GM04504 (cell line): ENCODE measurements at places on chromosomes 4 and X.
A peak's percentile ranks its signal among the peaks of the same experiment; 100 is the strongest.

DNA sequence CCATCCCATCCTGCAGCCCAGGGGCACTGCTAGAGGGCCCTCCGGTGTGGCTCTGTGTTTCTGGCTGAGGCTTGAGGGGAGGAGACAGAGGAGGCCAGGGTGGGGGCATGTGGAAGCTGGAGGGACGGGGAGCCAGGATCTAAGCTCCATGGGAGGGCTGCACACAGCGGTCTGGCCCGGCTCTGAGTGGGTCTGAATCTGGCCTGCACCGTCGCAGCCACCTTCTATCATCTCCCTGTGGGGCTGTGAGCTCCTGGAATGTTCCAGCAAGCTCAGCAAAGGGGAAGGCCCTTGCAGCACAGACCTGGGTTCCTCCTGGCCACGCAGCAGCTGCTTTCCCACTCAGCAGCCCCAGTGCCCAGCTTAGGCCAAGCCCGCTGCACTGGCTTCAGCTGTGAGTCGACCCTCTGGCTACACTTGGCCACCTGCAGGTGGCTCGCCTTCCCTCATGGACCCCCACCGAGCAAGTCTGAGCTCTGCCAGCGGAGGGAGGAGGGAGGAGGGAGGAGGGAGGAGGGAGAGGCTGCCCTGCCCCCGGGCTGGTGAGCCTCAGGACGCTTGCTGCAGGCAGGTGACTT is 5.3 kb downstream of the NKX1-1 start:
- DNase-seq, result no peak

- no peak for DNase-seq
Measured at GRCh38 chr4:110780538-110780937, 157.7 kb upstream of the PITX2 start.

GRCh38 chr4:169627307-169627706 is 6.9 kb downstream of the CLCN3 start:
- DNase-seq, result no peak

- DNase-seq, result no peak
Measured at GRCh38 chrX:141669689-141670088, 28.9 kb downstream of the SPANXD start.

- DNase-seq, result no peak
Measured at GRCh38 chr4:185263419-185263818, 54.0 kb downstream of the SNX25 start.

DNA sequence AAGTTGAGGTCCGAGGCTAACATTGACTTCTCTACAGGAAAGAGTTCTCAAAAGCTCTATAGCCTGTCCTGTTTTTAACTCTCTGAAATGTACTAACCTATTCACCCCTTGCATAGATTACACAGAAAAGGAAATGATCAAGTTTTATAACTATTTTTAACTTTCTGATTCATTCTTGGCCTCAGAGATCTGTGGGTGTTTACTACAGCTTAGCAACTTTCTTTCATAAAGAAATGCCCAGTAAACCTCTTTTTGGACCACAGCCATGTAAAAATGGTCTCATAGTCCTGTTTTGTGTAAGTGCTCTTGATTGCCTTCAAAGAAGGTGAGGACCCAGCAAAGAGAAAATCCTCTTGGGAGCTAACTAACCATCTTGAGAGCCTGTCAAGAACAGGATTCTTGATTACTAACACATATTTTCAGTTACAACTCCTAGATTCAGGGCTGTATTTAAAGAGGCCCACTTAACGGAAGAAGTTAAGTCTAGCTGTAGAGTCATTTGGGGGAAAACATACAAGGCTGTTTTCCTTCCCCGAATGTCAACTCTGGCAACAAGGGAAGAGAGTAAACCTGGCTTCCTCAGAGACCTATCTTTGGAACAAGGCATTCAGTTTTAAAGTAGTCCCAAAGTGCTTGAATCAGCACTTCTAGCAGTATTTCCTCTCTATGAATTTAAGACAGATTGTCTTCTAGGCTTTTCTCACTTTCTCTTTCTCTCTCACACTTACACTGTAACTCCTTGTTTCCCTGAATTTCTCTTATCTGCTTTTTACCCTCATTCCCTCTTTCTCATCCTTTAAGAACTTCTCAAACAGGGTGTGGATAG is 78.2 kb downstream of the IL21 start:
- peak; percentile 23 for DNase-seq

DNA sequence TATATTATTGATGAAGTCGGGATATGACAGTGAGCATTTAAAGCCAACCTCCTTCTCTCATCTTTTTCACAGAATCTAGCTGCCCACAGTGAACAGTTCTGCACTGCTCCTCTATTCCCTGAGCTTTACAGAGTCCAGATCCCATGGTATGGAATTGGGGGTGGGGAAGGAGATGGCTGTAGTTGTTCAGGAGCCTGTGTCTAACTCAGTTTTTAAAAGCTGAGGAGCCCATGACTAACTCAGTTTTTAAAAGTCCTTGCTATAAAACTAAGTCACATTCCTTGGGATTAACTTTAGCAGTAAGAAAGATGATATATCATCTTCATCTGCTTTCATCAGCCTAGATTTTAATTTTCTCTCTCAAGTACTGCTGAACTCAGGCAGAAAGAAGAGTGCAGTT is 96.4 kb upstream of the STIM2 start:
- no peak for DNase-seq

DNA sequence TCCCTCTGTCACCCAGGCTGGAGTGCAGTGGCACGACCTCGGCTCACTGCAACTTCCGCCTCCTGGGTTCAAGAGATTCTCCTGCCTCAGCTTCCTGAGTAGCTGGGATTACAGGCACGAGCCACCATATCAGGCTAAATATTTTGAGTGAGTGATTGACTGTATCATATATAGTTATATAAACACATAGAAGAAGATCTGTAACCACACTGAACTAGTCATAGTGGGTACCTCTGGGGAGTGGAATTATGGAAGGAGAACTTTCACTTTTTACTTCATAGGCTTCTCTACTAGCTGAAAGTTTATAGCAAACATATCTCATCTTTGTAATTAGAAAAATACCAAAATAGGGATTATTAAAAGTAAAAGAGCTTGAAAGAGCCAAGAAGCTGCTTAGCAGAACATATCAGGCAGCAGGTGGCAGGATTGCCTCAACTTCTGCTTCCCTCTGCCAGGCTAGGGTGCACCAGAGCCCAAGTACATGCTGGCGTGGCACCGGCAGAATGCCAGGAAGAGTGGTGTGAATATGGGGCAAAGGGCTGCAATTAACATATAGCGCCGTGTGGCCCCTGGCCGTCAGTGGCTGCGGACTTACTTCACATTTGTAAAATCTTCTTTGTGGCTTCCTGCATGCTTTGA is 39.5 kb upstream of the CD40LG start:
- DNase-seq, result no peak
